ENCODE measurements at places on chromosomes 1 and 21. TPM values are rescaled to one million over a fixed set of nuclear protein-coding genes. Genes with fewer than 3 reads are reported as not detected.

GRCh38 chr1:56688522-56689026 lies 43.5 kb downstream of the PRKAA2 start:
- no peak for DNase-seq

DNA sequence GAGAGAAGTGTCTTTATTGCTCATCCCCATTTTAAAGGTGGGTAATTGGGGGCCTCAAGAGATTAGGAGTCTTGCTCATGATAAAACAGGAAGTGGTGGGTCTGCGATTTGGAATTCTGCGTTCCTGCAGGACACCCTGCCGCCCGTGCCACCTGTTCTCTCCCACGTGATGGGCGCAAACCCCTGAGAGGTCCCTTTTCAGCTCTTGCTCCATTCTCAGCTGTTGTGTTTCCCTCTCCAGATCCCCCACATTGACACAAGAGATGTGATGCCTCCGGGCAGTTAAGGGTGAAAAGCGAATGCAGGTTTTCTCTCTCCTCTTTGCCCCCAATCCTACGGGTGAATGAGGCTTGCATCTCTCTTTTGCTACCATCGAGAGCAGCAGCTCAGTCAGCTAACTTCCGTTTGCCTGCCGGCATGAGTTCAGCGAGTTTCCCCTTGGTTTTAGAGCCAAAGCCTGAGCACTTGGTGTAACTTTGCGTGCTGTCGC lies 57.5 kb downstream of the KIF26B start:
- DNase-seq: no peak

DNA sequence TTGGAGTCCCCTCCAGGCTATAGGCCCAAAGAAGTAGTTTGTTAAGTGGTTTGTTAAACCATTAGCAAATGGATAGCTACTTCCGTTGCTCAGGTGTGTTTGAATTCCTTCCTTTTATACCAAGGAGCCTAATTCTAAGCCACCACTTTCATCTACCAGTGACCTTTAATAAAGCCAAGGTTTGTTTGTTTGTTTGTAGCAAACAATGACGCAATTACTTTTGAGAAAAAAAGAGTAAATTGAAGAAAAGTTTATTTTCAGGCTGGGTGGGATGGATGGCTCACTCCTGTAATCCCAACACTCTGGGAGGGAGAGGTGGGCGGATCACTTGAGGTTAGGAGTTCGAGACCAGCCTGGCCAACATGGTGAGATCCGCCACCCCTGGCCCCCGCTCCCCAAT lies 30.8 kb upstream of the RD3 start:
- no peak for DNase-seq

The NLRP3 gene
- total RNA-seq: 7.1 TPM

The NR1I3 gene
- total RNA-seq: not detected

The ANGPTL3 gene
- not detected for total RNA-seq

The C1orf185 gene
- not detected for total RNA-seq

The MSH4 gene
- 0.68 TPM for total RNA-seq

Measured in aorta (tissue), 5 donors.